ENCODE measurements at places on chromosomes 2 and 18.

DNA sequence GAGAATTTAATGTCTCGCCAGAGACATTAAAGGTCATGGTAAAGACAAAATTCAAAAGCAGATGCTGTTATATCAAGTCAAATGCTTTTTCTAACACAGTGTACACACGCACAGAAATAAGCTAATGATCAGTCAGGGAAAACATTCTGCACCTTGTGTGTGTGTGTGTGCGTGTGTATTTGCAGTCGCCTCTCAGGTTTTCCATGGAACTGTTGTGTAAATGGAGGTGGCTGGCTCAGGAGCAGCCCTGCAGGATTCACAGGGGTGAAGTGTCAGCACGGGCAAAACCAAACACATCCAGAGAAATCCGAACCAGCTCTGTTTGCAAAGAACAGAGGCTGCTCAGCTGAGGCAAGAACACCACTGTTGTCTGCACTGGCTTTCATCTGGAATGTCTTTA, 76.2 kb upstream of the YWHAQ start:
- DNase-seq: no peak

DNA sequence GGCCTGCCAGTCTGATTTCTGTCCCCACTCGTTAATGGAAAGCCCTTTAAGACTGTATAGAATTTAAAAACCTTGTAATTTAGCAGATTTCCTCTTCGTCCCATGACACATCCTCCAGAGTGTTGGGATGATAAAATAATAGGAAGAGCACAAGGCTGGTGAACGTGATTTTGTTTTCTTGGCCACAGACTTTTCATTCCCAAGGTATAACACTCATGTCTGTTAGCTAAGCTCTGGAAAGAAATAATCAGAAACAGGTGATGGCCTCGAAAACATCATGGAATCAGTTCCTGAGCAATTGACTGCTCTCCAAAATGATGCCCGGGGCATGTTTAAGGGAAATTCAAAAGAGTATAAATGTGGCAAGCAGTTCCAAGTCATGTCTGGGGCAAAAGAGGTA, 337.8 kb upstream of the TCF4 start:
- no peak for DNase-seq

DNA sequence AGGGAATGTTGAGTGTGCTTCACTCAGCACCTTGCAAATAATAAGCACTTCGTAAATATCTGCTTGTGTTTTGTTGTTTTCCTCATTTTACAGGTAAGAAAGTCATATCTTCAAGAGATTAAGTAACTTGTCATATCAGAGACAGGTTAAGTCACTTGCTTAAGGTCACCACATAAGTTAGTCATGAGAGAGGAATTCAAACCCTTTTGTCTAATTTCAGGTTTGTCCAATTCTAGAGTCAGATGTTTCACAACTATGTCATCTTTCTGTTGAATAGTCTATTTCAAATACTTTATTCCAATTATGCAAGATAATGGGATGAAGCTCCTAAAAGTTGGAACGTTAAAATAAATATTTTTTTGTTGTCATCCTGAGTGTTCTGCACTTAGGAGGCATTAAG, 13.5 kb upstream of the CUL3 start:
- DNase-seq: no peak

- DNase-seq: no peak
Measured at GRCh38 chr2:37637985-37638384, 33.5 kb downstream of the CDC42EP3 start.

DNA sequence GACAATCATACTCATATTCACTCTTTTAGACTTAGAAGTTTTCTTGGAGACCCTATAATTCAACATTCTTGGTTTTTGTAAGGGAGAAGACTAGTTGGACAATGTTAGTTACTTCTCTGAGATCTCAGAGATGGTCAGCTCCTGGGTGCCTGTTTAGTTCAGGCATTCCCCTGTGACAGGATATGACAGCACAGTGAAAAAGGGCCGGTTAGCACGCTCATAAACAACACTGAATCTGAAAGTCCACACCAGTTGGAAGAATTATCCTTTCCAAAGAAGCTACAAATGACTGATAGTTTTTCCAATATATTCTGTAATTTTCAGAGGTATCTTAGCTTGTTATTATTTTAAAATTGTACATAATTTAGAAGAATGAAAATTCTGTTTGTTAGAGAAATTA, 75.7 kb downstream of the ADAM23 start:
- DNase-seq: no peak

All from SHP77 treated with DMSO at 0.1 percent for 48 hours (cell line).